LHCN-M2 (cell line): ENCODE measurements at places on chromosomes 16 and 17.

GRCh38 chr16:16106466-16106865 lies 116.8 kb downstream of the ABCC6 start:
- no peak for DNase-seq

- peak; percentile 83 for DNase-seq
These were observed 14.1 kb downstream of the MAP3K14 start for GRCh38 chr17:45302649-45303173.

DNA sequence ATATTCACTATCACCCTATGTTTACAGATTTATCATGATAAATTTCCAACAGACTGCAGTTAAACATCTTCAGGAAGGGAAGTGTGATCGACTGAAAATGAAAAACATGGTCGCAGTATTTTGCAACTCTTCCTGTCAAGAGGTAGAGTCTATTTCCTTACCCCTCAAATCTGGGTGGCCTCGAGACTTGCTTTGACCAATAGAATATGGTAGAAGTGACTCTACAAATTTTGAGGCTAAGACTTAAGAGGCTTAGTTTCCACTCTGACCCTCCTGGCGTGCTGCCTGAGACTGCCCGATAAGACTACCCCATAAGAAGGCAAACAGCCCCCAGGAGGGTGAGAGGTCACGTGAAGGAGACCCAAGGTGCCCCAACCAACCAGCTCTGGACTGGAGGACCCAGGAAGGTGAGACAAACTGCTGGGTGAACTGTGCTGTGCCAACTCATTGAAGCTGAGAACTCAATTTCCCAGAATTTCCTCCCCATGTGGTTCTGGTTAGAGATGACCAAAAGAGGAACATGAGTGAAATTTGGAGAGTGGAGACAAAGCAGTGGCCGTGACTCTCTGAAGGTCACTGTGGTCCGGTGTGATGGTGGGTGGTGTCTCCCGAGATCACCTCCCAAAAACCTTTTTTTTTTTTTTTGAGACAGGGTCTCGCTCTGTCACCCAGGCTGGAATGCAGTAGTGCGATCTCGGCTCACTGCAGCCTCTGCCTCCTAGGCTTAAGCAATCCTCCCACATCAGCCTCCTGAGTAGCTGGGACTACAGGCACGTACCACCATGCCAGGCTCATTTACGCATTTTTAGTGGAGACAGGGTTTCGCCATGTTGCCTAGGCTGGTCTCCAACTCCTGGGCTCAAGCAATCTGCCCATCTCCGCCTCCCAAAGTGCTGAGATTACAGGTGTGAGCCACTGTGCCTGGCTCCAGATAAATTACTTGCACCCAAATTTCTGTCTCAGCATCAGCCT lies 38.2 kb upstream of the LITAF start:
- DNase-seq: no peak

- DNase-seq: no peak
These were observed 26.2 kb downstream of the TBX2 start for GRCh38 chr17:61425682-61426481.

GRCh38 chr17:3582915-3583314 lies 25.3 kb upstream of the TRPV3 start:
- DNase-seq: no peak

DNA sequence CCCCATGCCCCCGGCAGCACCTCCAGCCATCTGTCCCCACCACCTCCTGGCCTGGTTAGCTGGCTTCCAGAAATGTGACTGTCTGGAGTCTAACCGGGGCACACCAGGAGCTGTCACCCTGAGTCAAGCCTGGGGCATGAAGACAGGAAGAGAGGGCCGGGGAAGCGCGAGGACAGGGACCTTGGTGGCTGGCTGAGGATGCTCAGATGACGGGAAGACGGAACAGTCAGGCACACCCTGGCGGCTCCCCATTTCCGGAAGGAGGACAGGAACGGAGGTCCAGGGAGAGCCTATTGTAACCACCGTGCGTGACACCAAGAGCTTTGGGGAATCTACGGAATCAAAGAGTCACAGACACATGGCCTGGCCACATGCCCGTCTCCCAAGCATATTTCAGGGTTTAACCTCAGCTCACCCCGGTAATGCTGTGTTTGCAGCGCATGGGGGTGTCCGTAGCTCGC lies 51.7 kb downstream of the SDK2 start:
- no peak for DNase-seq

- no peak for DNase-seq
These were observed 56.0 kb upstream of the DOC2B start for GRCh38 chr17:237406-237955.
